ENCODE measurements at places on chromosomes 16 and 17.

DNA sequence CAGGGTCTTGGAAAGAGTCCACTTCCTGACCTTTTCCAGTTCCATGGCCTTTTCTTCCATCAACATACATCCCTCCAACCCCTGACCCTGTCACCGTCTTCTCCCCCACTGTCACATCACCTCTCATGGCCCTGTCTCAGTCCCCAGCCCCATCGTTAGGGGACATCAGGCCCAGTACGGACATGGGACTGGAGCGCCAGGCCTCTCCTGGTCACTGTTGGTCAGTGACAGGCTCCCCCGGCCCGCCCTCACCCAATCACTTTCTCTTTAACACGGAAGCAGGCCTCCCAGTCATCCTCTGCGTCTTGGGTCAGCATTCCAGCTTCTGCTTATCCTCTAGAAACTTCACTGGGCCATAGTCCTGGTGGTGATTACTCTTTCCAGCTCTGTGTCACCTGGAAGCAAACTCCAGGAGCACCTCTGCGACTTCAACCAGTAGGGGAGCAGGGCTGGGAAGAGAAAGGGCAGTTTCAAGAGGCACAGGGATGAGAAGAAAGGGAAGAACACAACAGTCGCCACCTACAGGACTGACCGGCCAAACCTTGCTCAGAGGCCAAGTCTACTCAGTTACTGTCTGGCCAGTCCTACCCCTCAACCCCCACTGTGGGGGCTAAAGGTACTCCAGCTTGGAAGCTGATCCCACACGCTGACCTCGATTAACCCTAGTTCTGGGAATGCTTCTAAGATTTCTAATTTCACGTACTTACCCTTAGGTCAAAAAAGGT is 15.9 kb upstream of the ICAM2 start:
- no peak for DNase-seq

- no peak for DNase-seq
These were observed 363.5 kb downstream of the GRIN2A start for GRCh38 chr16:9818702-9819101.

- peak; percentile 99 for DNase-seq
These were observed at the start of gene MRPL12 for GRCh38 chr17:81702934-81703746. TSS of gene MRPL12 (plus strand) at chr17:81703367. CDS start at chr17:81703502, 135 bp downstream.

- no peak for DNase-seq
These were observed 69.8 kb downstream of the MRM3 start for GRCh38 chr17:851924-852323.

- DNase-seq, result no peak
These were observed 1.5 kb upstream of the METRNL start for GRCh38 chr17:83077939-83078338.

DNA sequence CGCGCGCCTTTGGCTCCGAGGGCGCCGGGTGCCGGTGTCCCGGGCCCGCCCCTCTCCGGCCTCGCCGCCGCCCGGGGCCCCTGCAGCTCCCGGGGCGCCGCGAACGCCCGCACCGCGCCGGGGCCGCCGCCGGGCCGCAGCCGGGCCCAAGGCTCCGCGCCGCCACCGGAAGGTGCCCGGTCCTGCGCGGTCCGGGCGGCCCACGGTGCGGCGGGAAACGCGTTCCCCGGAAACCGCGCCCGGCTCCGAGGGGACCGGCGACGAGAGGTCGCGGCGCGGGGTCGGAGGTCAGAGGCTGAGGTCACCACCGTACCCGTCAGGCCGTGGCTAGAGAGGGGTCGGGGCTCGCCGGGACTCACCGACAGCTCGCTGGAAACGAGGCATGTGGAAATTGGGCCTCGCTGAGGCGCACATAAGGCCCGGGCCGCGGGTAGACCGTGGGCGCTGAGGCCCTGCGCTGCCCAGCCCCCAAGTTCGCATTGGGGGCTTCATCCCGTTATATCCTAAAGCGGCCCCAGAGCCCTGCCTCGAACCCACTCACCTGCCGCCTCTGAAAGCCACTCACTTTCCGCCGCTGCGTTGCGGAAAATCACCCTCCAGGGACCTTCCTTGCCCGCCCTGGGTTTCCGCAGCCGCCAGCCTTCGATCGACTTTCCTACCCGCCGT is at the start of gene DUS1L:
TSS of gene DUS1L (minus strand) at position 167 of the 666 bp plus-strand sequence. CDS start 745 bp downstream, outside the sequence.
- peak; percentile 92 for DNase-seq

DNA sequence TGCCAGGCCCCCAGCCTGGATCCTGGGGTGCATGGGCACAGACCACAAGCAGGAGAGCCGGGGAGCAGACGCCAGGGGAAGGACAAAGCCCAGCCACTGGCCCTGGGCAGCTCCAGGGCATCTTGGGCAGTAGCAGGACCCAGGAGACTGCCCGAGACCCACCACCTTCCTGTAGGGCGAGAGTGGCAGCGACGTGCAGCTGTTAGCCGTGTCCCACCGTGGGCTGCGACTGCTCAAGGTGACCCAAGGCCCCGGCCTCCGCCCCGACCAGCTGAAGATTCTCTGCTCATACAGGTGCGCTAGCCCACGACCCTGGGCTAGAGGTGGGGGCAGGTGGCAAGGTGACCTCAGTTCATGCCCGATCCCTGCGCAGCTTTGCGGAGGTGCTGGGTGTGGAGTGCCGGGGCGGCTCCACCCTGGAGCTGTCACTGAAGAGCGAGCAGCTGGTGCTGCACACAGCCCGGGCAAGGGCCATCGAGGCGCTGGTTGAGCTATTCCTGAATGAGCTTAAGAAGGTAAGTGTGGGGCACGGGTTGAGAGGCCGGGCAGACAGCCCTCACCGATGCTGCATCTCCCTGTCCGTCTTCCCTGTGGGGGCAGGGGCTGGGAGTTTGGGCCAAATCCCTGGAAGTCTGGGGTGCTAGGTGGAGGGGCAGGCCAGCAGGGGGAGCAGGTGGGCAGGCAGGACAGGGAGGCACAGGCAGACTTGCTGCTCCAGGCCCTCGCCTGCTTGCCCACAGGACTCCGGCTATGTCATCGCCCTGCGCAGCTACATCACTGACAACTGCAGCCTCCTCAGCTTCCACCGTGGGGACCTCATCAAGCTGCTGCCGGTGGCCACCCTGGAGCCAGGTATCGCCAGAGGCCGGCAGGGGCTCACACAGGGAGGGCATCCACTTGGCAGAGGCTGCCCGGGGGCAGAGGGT is 13.5 kb upstream of the SMIM5 start:
- DNase-seq, result peak; percentile 40

DNA sequence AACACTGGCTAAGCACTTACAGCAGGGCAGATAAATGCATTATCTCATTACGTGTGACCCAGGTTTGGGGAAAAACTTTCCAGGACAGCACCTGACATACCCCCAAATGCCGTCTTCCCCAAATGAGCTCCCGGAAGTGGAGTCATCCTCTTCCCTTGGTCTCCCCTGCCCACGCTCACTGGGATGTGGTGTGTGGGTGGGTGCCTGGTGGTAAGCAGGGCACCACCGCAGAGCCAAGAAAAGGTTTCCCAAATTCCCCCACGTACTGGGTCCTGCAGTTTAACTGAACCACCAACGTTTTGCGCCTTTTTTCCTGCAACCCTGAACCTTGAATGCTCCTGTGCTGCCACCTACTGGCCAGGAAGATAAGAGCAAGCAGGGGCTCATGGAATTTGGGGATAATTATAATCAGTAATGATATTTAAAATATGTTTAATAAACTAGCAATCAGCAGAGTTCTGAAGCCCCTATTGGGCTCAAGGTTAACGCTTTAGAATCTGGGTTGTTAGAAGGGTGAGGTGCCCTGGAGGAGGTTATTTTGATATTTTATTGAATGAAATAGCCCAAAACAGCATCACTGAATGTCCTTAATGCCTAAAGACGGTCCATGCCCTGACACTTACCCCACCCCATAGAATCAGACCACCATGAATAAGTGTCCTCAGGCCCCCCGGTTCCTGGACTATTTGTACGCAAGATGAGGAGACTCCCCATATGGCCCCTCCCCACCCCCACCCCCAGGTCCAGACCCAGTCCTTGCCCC is 8.0 kb downstream of the SPPL2C start:
- DNase-seq, result peak; percentile 72

GRCh38 chr16:11586856-11587642 is at the start of gene LITAF:
TSS of gene LITAF (minus strand) at chr16:11586919. CDS start at chr16:11556730, 30,189 bp downstream.
- peak; percentile 90 for DNase-seq

- DNase-seq, result no peak
These were observed 217.9 kb upstream of the CIBAR2 start for GRCh38 chr16:85330006-85330693.

- no peak for DNase-seq
These were observed 127.9 kb downstream of the IRX5 start for GRCh38 chr16:55058576-55058975.

DNA sequence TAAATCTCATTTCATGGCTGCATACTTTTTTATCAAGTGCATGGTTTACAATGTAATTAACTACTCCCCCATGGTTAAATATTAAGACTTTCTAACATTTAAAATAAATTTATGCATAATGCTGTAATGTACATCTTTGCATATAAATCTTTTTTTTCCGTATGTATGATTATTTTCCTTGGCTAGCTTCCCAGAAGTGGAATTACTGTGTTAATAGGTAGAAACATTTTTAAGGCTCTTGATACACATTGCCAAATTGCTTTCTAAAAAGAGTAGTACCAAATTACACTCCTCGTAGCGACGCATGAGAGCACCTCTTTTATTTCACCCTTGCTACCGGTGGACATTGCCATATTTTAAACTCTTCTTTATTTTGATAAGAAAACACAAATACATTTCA is 141.1 kb downstream of the DNAH9 start:
- DNase-seq, result no peak

GRCh38 chr17:49989518-49989880 is 5.5 kb downstream of the DLX3 start:
- no peak for DNase-seq

DNA sequence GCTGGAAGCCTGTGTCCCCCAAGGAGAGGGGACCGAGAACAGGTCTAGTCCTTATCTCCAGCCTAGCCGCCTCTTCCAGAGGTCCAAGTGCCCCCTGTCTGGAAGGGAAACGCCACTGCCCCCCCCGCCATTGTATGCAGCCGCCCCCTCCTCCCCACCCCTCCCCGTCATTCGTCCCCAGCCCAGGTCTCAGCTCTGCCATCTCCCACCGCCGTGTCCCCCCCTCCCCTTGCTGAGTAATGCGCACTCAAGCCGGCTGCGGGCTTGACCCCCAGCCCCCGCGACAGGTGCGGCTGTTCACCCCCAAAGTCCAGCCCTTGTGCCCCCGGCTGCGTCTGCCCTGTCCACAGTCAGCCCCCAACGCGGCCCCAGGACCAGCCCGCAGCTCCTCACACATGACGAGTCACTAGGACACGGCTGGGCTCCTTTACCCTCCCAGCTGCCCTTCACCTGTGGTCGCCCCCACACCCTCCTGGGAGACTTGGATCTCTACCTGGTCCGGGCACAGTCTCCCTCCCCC is 622 bp downstream of the GPRC5B start:
- no peak for DNase-seq

- DNase-seq, result no peak
These were observed 293.3 kb downstream of the MAF start for GRCh38 chr16:79307214-79307613.

GRCh38 chr17:64328859-64329531 is 61.7 kb downstream of the PECAM1 start:
- DNase-seq, result no peak

GRCh38 chr16:81921843-81922584 is 89.3 kb downstream of the SDR42E1 start:
- DNase-seq, result no peak

DNA sequence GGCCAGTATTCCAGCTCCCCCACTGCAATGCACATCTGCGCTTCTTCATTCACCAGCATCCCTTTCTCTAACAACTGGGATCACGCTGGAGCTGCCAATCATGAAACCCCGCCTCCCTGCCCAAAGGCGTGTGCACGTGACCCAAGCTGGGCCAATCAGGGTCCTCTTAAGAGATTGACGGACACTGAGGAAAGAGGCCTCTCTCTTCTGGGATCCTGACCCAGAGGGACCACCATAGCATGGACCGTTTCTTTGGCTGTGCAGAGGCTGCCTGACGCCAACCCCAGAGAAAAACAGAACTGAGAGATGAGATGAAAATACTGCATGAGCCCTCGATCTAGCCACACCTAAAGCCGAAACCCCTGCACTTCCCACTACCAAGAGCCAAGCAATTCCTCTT is 32.0 kb downstream of the COTL1 start:
- DNase-seq, result no peak

GRCh38 chr16:67166110-67166547 is 1.6 kb downstream of the HSF4 start:
- DNase-seq, result no peak

DNA sequence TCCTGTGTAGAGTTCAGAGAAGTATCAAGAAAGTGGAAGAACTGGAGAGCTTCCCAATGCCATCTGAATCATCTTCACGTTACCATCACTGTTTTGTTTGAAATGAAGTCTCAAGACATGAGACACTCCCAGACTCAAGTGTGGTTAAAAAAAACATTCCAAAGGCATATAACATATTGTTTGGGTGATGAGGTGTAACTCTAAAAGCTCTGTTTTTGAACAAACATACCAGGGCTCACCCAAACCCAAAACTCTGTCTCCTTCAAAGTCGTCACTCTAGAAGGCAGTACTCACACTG is 6.3 kb upstream of the ZCCHC14 start:
- DNase-seq, result peak; percentile 45

- no peak for DNase-seq
These were observed 40.4 kb downstream of the CFDP1 start for GRCh38 chr16:75392906-75393305.

All from urothelium cell line (cell line).